ENCODE measurements at places on chromosomes 7 and 10.

GRCh38 chr10:75229971-75230370 lies 5.8 kb downstream of the COMTD1 start:
- no peak for DNase-seq

DNA sequence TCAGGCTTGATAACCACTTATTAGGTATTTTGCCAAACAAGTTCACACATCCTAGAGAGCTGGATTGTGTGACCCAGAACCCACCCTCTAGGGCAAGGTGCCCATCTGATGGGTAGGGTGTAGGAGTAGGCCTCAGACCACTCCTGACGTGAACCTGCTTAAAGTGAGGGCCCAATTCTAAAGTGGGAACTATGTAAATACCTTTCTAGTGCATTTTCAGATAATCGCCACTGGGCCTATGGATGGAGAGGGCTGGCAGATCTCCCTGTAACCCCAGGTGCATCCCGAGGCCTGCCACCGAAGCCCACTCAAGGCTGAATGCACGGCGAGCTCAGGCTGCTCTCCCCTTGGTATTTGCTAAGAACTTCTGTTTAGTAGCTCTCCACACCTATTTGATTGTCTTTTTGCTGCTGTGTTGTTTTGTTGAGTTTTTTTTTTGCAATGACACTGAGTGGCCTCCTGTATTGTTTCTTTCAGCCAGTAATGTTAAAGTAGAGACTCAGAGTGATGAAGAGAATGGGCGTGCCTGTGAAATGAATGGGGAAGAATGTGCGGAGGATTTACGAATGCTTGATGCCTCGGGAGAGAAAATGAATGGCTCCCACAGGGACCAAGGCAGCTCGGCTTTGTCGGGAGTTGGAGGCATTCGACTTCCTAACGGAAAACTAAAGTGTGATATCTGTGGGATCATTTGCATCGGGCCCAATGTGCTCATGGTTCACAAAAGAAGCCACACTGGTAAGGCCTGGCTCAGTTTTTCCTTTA lies 71.7 kb downstream of the IKZF1 start:
- no peak for DNase-seq

DNA sequence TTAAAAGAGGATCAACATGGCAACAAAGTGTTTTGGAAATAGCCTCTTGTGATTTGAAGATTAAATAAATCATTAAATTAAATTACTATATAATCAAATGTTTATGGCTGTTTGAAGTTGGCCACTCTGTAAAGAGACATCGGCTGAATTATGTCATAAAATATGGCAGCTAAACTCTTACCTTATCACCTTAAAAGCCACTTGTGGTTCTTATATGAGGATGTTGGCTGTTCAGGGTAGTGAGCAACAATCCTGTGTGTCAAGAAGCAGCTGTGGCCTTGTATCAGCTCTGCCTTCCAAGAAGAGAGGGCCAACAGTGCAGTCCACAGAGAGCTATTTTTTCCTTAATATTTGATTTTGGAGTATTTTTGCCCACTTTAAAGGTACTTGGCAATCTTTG lies 113.4 kb upstream of the CDK6 start:
- no peak for DNase-seq

GRCh38 chr10:3142146-3142875 lies 30.3 kb downstream of the PITRM1 start:
- DNase-seq = no peak

DNA sequence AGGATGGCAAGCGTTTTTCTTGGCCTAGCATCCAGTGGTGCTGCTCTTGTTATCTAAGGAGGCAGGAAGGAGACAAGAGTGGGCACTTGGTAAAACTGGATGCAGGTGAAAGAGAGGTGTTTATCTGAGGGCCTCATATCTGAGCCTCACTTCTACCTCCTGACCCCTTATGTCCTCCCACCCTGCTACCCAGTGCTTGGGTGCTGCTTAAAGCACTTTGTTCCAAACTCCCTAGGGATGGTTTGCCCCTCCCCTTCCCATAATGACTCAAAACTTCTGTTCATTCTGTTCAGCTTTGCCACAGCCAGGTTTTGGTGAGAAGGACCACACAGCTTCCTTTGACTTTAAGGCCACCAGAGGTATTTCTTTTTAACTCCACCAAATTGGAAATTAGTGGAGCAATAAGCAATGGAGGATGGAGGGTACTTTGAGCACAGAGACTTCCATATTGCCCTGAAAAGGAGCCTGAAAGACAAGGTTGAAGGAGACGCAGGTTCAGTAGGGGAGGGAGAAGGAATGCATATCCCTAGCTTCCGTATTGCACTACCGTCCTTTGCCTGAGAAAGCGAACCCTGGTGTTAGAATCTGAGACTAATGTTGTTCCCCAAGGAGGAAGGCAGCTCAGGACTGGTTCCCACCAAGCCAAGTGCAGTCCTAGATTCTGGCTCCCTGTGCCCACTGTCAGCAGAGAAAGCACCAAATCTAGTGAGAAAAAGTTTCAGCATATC lies 30.1 kb downstream of the ENTPD1 start:
- no peak for DNase-seq

GRCh38 chr7:95632609-95633008 lies 36.3 kb upstream of the PDK4 start:
- DNase-seq = no peak

DNA sequence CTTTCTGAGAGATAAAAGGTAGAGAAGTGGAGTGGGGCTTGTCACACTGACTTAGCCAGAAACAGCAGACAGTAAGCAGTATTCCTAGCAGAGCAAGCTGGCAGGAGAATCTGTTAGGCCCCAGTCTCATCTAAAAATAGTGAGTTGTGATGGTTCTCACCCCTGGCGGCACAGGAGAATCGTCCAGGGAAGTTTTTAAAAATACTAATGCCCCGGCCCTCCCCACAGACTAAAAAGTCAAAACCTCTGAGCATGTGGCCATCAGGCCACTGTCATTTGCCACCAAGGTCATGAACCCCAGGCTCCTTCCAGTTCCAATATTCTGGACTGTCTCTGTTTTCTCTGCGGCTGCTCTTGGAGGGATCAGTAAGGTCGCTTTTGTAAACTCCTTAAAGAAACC lies 34.0 kb downstream of the LYZL1 start:
- no peak for DNase-seq

GRCh38 chr7:142499635-142500034 lies 241.8 kb upstream of the PRSS58 start:
- DNase-seq = no peak

DNA sequence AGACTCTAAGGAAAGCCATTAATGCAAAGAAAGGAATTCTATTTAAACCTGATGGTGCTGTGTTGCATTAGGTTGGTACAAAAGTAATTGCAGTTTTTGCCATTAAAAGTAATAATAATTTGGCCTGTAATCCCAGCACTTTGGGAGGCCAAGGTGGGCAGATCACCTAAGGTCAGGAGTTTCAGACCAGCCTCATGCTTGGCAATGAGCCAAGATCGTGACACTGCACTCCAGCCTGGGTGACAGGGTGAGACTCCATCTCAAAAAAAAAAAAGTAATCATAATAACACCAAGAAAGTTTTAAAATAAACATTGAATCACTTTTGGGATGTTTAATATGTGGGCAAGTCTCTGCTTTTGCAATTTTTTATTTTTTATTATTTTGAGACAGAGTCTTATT lies 107.3 kb upstream of the FRMD4A start:
- DNase-seq = no peak

- no peak for DNase-seq
Observed at GRCh38 chr10:67017218-67017617, 91.4 kb downstream of the LRRTM3 start.

Data from SHP77 treated with DMSO at 0.1 percent for 48 hours (cell line).